ENCODE measurements at places on chromosomes 5 and 9.

DNA sequence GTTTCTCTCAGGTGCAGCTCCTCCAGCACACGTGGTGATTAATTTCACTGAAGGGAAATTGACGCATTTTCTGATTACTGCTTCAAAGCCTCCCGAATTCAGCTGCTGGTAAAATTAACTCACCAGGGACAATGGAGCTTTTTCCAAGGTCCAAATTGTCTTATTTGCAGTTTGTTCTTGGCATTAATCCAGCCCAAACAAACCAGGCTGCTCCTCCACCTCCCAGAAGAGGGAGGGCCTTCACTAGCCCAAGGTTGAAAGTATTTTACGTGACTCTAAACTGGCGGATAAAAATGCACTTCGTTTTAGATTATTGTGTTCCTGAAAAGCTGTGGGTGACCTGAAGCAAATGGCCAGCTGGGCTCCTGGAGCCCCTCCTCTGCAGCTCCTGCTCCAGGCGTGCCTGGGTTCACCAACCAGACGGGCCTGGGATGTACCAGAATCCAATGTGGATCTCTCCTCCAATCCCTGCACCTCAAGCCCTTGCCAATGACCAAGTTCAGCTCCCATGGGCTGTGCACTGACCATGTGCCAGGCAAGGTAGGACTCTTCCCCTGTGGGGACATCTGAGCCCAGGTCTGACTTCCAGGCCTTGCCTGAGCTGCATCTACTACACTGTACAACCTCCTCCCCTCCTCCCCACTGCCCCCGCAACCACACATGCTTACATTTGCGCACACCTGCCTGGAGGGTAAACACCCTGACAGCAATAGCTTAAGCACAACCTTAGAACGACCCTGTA is 193.4 kb downstream of the CDK5RAP2 start:
- peaks cover 13% of the 10 kb centered on the region for H3K36me3 ChIP-seq
- H3K27ac ChIP-seq, result no peak overlapping the region
- DNase-seq, result no peak
- H3K27me3 ChIP-seq, result no peaks in the 10 kb centered on the region
- no peak overlapping the region for H3K4me3 ChIP-seq

DNA sequence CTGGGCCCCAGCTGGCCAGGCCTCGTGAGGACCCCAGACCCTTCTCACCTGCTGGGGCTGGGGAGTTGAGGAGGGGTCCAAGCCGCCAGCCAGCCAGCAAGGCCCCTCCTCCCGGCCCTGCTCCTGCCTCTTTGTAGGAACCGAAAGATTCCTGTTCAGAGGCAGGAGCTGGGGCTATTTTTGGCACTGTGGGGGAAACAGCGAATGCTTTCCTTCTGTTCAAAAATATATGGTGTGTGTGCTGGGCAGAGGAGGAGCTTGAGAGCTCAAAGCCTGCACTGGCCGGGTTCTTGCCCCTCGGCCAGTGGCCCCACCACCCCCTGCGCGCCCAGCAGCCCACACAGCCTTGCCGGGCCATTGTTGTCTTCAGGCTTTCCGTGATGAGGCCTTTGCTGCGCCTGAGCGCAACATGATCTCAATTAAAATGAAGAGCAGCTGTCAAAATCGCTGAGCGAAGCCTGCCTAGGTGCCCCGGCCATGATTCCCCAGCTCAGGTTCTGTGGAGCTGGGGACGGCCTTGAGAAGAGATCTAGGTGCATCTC is 13.4 kb downstream of the NCS1 start:
- H3K27me3 ChIP-seq, result no peaks in the 10 kb centered on the region
- H3K36me3 ChIP-seq, result 0 out of 2 replicates have a peak, but pooled peaks cover 6% of the 10 kb centered on the region
- H3K27ac ChIP-seq, result peak overlapping the region; percentile 90
- DNase-seq, result peak; percentile 27
- peak overlapping the region; percentile 77 for H3K4me3 ChIP-seq

- DNase-seq, result no peak
- peaks cover 68% of the 10 kb centered on the region for H3K27me3 ChIP-seq
- peaks cover 6% of the 10 kb centered on the region for H3K36me3 ChIP-seq
- no peak overlapping the region for H3K27ac ChIP-seq
Measured at GRCh38 chr5:77645158-77645994, 6.9 kb upstream of the OTP start.

DNA sequence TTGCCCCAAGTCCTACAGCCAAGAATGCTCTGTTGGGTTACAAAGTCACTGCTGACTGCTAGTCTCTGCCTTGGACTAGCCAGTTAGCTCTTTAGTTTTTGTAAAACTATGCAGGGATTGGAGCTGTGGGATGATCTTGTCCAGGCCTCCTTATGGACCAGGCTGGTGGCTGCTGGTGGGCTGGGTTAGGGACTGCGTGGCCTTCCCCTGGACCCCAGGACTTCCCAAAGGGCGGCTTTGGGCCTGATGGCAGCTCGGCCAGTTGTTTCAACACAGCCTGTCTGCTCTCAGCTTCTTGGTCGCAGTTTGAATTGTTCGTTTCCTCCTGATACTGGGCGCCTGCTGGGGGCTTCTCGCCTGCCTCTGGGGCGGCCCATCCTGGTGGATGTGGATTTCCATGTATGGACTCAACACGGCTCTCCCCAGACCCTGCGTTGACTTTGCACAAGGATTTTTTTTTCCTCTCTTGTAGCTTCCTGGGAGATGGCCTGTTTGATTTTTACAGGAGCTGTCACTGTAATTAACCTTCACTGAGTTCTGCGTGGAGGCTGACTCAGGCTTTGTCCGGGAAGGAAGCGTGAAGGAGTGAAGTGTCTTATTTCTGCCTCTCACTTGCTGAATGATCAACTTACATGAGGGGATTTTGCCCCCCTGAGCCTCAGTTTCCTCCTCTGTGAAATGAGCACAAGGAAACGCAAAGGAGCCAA is 91.9 kb upstream of the NEURL1B start:
- no peaks in the 10 kb centered on the region for H3K36me3 ChIP-seq
- H3K4me3 ChIP-seq, result no peak overlapping the region
- H3K27ac ChIP-seq, result no peak overlapping the region
- DNase-seq, result no peak
- H3K4me1 ChIP-seq, result no peaks in the 10 kb centered on the region

- no peak for DNase-seq
- H3K4me1 ChIP-seq, result peaks cover 3% of the 10 kb centered on the region
- no peak overlapping the region for H3K4me3 ChIP-seq
- no peak overlapping the region for H3K27ac ChIP-seq
- H3K27me3 ChIP-seq, result peaks cover 2% of the 10 kb centered on the region
Measured at GRCh38 chr9:2464624-2465023, 157.0 kb upstream of the VLDLR start.

DNA sequence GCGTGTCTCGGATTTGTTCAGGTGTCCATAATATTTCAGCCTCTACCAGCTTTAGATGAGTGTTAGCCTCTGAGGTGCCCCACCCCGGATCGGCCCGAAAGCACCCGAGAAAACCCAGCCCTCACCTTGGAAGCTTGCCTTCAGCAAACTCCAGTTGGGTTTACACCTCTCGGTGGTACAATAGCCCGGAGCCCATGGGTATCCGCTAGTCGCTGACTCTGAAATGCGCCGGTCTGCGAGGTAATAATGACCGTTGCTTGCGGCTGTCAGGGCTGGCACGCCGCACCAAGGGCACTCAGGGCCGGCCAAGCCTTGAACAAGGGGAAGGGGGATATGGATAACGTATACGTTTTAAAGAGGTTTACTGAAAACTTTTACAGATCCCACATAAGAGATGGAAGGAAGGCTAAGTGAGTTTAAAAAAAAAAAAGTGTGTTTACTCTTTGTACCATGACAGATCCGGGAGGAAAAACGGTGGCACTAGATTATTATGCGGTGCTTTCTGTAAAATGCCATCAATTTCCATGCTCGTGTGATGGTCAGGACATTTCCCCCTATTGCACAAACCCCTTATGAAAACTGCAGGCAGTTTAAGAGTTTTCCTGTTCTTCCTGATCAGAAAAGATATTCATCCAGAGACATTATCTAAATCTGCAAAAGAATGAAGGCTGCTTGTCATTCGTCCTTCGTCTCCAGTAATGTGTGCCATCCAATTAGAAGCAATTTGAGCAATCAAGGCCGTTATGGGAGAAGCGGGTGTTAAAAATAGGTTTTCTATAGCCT is 124.2 kb downstream of the TMEM161B start:
- DNase-seq, result no peak
- H3K4me3 ChIP-seq, result no peak overlapping the region
- H3K27ac ChIP-seq, result no peak overlapping the region
- H3K36me3 ChIP-seq, result no peaks in the 10 kb centered on the region
- peaks cover 19% of the 10 kb centered on the region for H3K4me1 ChIP-seq
- peaks cover 29% of the 10 kb centered on the region for H3K27me3 ChIP-seq

GRCh38 chr5:141877356-141878185 is 639 bp downstream of the PCDH1 start:
- H3K4me1 ChIP-seq, result peaks cover 18% of the 10 kb centered on the region
- H3K27ac ChIP-seq, result no peak overlapping the region
- DNase-seq, result no peak

- H3K4me1 ChIP-seq, result peaks cover 9% of the 10 kb centered on the region
- peaks cover 8% of the 10 kb centered on the region for H3K36me3 ChIP-seq
- DNase-seq, result no peak
- no peak overlapping the region for H3K4me3 ChIP-seq
- peaks cover 5% of the 10 kb centered on the region for H3K27me3 ChIP-seq
Measured at GRCh38 chr9:123104807-123105206, 71.3 kb downstream of the GPR21 start.

GRCh38 chr5:5316334-5316733 is 106.1 kb upstream of the ICE1 start:
- no peak overlapping the region for H3K4me3 ChIP-seq
- peak; percentile 40 for DNase-seq
- peaks cover 13% of the 10 kb centered on the region for H3K27me3 ChIP-seq

GRCh38 chr9:120398286-120398685 is 181.7 kb downstream of the CDK5RAP2 start:
- no peaks in the 10 kb centered on the region for H3K27me3 ChIP-seq
- H3K4me1 ChIP-seq, result peaks cover 82% of the 10 kb centered on the region
- peak overlapping the region; percentile 21 for H3K27ac ChIP-seq
- H3K4me3 ChIP-seq, result no peak overlapping the region
- DNase-seq, result no peak
- peaks cover 44% of the 10 kb centered on the region for H3K36me3 ChIP-seq

- no peak overlapping the region for H3K27ac ChIP-seq
- no peak overlapping the region for H3K4me3 ChIP-seq
- peaks cover 5% of the 10 kb centered on the region for H3K36me3 ChIP-seq
- peaks cover 13% of the 10 kb centered on the region for H3K4me1 ChIP-seq
- no peaks in the 10 kb centered on the region for H3K27me3 ChIP-seq
Measured at GRCh38 chr5:172672681-172673080, 31.6 kb downstream of the NEURL1B start.

DNA sequence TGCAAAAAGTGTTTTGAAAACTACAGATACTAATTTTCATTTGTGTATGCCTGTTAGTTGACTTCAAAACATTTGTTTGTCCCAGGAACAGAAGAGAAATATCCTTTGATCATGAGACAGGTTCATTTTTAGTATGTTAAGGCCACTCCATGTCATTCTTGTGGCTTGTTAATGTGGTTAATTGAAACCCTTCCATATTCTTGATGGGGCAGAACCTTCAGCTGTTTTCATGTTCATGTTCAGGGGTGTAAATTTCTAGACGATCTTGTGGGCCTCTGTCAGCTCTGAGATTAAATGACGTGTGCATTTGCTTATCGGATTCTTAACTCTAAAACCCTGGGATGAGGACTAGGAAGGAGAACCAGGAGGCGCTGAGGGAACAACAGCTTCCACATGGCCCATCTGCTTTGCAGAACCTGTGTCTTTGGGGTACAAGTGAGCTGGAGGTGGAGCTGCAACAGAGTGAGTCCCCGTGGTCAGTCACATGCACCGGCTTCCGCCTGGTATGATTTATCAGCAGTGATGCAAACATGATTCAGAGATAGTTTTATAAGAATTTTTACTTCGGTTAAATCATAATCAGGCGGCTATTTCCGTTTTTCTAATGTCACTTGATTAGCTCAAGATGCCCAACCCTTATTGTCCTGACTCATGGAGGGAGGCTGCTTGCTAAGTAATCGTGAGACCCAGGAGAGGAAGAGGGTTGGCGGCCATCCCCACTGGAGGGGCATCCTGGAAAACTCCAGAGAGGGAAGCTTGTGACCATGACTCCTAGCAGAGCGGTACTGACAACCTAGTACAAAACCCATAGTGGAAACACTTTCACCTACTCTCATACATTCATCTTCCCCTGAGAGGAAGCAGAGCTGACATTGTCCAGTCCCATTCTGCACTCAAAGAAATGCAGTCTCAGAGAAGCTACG is 138.4 kb downstream of the C9orf152 start:
- peak overlapping the region; percentile 78 for H3K4me3 ChIP-seq
- H3K4me1 ChIP-seq, result peaks cover 93% of the 10 kb centered on the region
- peak overlapping the region; percentile 95 for H3K27ac ChIP-seq
- H3K27me3 ChIP-seq, result no peaks in the 10 kb centered on the region
- DNase-seq, result peak; percentile 95

DNA sequence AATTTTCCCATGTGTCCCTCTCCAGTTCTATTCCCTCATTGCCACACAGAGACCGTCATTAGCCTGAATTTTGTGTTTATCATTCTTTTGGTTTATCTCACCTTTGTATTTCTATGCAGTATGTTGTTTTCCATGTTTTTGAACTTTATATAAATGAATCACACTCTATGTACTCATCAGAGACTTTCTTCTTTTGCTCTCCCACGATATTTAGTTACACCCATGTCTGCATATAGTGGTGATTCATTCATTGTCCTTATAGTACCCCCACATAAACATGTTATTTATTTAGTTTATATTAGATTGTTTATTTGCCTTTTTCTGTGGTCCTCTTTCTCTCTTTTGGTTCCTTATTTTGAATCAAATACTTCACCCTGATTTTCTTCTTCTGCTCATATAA is 199.7 kb downstream of the FSTL4 start:
- no peak overlapping the region for H3K27ac ChIP-seq
- H3K27me3 ChIP-seq, result peaks cover 29% of the 10 kb centered on the region
- H3K4me1 ChIP-seq, result no peaks in the 10 kb centered on the region
- DNase-seq, result no peak
- H3K4me3 ChIP-seq, result no peak overlapping the region

DNA sequence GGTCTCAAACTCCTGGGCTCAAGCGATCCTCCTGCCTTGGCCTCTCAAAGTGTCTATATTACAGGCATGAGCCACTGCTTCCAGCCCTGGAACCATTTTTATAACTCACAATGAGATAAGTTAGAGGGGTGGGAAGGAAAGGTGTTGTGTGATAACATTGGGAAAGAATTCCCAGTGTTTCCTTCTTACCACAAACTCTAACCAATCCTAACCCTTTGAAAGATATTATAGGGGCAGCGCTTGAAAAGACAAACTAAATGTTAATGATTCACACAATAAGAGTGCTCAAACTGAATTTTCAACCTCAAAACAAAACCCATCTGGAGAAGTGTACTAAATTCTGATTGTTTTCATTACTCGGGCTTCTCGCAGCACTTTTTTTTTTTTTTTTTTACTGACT is 109.7 kb downstream of the TSSK1B start:
- no peaks in the 10 kb centered on the region for H3K4me1 ChIP-seq
- no peak for DNase-seq
- H3K27ac ChIP-seq, result no peak overlapping the region
- H3K36me3 ChIP-seq, result no peaks in the 10 kb centered on the region
- H3K4me3 ChIP-seq, result no peak overlapping the region
- peaks cover 1% of the 10 kb centered on the region for H3K27me3 ChIP-seq
